Suppressor macrophage treated with lipopolysaccharide for 4 hours (primary cell): ENCODE measurements at places on chromosomes 6 and 20.

DNA sequence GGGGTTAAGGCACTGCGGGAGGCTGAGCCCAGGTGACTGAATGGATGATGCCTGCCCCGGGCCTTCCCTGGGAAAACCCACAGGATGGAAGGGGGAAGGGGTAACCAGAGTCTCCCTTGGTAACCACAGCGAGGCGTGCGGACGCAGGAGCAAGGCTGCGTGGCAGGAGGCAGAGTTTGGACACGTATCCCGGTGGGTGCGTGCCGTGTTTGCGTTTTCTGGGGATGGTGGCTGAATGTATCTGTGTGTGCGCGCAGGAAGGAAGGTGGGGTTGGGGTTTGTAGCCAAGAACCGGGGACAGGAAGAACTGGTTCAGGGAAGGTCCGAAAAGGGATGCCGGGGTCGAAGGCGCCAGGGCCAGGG lies 1.8 kb downstream of the MDGA1 start:
- peak; percentile 29 for DNase-seq

GRCh38 chr6:16591396-16592222 lies 169.7 kb downstream of the ATXN1 start:
- DNase-seq: peak; percentile 87

- DNase-seq: no peak
Observed at GRCh38 chr6:14474816-14475215, 357.2 kb downstream of the CD83 start.

- no peak for DNase-seq
Observed at GRCh38 chr20:6173481-6173880, 50.7 kb upstream of the FERMT1 start.

GRCh38 chr6:115882174-115882573 lies 178.5 kb downstream of the FRK start:
- no peak for DNase-seq

DNA sequence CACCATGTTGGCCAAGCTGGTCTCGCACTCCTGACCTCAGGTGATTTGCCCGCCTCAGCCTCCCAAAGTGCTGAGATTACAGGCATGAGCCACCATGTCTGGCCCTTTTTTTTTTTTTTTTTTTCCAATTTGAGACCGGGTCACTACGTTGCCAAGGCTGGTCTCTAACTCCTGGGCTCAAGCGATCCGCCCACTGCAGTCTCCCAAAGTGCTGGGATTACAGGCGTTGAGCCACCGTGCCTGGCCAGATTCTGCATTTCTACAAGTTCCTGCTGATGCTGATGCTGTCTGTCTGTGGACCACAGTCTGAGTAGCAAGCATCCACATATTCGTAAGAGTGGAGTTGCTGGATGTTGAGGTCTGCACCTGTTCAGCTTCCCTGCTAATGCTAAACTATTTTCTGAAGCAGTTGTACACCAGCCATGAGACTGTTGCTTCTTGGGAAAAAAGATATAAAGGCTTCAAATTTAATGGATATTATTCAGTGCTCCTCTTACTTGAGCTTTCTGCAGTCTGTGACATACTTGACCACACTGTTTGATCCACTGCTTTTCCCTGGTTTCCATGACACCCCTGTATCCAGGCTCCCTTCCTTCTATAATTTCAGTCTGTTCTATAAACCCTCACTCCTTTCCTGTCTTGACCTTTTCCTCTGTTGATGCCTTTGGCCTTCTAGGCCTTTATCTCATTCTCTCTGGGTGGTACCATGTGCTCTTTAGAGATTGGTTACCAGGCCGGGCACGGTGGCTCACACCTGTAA lies 10.1 kb upstream of the ZBTB12 start:
- DNase-seq: no peak

DNA sequence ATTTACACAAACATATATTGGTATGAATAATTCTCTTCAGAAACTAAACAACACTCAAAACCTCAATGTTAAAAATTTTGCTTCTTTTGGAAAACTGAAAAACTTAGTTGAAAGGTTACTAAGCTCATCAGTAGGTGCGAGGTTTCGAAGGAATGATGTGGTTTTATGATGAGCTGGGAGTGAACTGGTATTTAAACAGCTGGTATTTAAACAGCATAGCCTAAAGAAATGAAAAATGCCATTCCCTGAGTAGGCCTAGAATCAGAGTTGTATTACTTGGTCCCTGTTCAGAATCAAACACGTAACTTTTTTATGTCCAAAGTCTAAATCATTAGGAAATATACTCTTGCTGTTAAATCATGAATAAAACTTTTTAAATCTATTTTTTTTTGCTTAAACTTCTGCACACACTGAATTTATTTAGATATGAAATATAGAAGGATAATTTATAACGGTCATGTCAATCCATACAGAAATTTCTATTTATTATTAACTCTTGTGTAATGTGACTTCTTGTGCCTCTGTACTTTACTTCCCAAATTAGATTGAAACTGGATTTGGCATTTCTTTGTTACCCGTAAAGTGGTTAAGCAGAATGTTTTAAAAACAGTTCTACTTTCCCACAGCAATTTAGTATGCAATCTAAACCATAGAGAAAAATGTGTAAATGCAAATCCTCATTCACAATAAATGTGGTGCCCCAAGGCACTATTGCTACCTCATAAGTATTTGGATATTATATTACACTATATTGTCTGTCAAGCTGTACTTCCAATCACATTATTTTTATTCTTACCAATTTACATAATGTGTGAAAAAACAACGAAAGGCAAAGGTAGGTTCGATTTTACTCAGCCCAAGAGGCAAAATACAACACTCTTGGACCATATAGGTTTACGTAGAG lies 124.1 kb downstream of the HS3ST5 start:
- DNase-seq: no peak
